ENCODE measurements at places on chromosomes 6 and 20.

GRCh38 chr20:58893355-58894120 lies 41.0 kb downstream of the GNAS start:
- DNase-seq: no peak

GRCh38 chr6:80502871-80503270 lies 396.4 kb downstream of the BCKDHB start:
- no peak for DNase-seq

GRCh38 chr6:161679980-161680538 lies 406.2 kb upstream of the AGPAT4 start:
- DNase-seq: no peak

DNA sequence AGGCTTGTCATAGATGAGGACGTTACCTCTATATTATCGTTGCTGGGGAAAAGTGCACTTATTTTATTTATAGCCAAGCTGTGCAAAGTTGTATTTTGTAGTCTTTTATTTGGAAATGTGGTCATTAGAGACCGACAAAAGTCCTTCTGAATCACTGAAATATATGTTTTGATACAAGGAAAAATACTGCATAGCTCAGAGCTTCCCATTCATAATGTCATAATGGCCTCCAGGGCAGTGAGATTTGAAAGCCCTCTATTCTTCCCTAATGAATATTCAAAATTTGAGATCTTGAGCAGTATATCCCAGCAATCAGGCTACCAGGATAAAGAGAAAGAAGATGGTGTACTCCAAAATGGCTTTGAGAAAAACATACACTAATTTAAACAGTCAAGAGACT lies 64.6 kb downstream of the CAP2 start:
- no peak for DNase-seq

DNA sequence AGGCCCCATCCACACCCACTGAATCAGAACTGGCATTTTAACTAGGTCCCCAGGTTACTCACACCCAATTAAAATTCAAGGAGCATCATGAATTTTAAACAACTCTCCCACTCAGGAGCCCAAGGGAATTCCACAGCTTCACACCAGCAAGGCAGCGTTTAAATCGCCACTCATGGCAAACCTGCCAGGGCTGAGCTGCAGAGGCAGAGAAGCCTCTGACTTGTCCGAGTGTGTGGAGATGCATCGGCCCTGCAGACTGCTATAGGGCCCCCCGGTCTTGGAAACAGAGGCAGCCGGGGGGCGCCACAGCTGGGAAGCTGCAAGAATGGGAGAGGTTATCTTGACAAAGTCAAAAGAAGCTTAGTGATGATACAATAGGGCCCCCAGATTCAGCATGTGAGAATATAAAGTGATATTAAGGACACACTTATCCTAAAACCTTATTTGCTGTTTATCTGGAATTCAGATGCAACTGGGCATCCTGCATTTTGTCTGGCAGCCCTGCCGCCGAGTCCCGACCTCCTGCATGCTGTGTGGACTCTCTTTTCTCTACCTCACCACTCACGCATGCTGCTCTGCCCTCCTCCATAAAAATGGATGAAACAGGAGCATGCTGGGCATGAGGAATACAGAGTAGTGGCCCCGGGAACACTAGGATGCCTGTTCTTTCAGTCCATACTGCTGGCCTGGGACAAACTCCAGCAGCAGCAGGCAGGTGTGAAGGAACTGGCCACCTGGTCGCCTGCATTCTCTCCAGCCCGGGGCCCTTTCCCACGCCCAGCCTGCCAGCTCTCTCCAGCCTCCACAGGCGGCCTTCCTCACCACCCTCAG lies 126.1 kb downstream of the PXDC1 start:
- DNase-seq: no peak

DNA sequence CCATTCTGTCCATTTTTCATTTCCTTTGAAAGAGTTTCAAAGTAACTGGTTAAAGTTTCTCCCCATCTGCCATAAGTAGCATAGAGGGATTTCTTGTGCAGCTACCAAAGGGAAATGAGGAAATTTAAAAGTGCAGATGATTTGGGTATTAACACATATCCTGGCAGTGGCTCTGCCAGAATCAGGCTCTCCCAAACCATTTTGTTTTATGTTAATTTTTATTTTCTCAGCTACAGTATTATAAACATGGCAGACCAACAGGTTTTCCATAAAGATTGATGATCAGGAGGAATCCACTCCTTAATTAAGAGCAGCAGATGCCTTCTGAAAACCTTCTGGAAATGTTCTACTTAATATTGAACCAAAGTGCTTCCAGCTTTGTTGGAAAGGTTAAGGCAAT lies 13.9 kb downstream of the PLCB4 start:
- no peak for DNase-seq

- no peak for DNase-seq
These were observed 47.5 kb upstream of the CRISP1 start for GRCh38 chr6:49913636-49914375.

DNA sequence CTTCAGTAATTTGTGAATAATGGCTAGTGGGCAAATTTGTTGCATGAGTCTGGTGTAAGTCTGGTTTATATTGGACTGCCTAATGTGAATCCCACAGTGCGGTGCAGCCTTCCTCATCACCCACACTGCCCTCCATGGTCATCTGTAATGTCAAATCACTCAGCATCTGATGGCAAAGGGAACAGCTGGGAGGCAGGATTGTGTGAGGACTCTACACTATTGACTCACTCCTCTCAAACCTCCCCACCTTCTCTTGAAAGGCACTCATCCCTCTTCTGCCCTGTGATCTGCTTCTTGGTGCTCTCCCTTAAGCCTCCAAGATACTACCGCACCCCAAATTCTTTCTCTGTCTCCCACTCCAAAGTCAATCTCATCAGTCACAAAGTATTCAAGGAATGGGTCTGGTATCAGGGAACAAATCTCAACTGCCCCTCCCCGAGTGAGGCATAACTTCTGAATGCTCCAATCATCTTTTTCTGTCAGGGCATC lies 146.0 kb upstream of the BEND6 start:
- peak; percentile 84 for DNase-seq

DNA sequence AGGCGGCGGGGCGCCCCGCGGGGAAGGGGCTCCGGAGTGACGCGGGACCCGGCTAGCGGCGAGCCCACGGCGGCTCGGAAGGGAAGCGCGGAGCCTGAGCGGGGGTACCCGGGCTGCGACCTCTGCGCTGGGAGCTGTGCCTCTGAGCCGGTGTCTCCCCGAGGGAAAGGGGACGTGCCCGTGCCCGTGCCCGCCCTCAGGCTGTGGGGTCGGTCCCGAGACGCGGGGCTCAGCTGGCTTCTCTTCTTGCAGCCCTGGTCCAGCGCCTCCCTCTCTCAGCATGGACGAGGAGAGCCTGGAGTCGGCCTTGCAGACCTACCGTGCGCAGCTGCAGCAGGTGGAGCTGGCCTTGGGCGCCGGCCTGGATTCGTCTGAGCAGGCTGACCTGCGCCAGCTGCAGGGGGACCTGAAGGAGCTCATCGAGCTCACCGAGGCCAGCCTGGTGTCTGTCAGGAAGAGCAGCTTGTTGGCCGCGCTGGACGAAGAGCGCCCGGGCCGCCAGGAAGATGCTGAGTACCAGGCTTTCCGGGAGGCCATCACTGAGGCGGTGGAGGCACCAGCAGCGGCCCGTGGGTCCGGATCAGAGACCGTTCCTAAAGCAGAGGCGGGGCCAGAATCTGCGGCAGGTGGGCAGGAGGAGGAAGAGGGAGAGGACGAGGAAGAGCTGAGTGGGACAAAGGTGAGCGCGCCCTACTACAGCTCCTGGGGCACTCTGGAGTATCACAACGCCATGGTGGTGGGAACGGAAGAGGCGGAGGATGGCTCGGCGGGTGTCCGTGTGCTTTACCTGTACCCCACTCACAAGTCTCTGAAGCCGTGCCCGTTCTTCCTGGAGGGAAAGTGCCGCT lies 686 bp downstream of the ZGPAT start:
- no peak for DNase-seq

DNA sequence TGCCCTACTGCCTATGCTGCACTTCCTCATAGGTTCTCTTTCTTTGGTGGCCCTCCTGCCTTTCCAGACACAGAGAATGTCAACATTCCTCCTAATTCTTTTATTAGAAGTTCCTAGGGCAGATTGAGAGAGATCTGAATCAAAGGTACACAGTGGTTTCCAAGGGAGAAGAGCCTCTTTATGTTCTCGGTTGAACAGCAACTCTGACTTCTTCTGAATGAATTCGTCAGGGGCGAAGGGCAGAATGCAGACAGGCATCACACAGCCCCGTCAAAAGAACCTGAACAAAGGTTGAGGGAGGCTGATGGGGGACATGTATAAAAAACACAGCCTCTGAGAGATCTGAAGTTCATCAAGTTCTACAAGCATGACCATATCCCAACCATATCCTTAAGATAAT lies 68.1 kb upstream of the DTNBP1 start:
- DNase-seq: no peak

DNA sequence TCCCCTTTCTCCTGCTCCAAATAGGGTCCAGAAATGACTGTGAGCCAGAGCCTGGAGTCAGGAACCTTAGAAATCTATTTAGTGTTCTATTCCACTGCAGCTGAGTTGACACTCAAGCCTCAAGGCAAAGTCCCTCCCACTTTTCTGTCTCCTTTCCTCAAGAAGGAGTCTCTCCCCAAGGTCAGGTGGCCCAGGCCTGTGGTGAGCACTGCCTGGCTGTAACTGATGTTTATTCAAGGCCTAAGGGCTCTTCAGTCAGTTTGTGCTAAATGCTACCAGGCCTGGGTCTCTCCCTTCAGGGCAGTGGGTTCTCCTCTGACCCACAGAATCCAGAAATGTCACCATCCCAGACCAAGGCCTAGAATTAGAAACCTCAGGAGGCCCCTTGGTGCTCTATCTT lies 1042.9 kb upstream of the EPHA7 start:
- no peak for DNase-seq
